ENCODE measurements at places on chromosomes 2 and 18.

DNA sequence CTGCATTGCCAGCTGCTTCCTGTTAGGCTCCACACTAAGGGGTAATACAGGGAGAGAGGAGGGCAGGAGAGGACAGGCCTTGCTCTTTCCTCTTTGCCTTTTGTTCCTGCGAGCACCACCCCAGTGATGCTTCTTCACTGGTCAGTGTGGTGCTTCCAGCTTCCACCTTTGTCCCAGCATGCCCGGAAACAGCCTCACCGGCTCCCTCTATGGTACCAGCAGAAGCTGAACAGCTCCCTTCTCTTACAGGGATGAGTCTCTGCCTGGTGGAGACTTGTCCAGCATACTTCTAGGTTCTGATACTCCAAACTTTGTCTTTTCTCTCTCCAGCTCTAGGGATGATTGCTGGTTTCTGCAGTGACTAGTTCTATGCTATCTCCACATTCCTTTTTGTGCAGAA, 413.3 kb downstream of the TSN start:
- DNase-seq = no peak

DNA sequence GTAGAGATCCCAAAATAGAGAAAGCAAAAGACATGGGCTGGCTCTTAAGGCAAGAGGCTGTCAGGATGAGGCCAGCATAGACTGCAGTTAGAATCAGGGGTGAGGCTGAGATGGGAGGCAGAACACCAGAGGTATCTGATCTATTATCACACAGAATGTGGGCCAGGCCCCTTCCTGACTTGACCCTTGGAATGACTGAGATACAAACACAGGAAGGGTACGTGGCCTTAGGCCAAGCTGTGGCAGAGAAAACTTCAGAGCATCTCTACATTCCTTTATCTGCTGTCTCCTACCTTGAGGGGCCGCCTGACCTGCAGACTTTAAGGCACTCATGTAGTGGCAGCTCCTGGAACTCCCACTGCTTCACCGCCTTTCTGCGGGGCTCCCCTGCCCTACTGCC, 28.4 kb downstream of the TMEM17 start:
- DNase-seq = no peak

- DNase-seq = no peak
Observed at GRCh38 chr2:218631837-218632236, 24.1 kb downstream of the PLCD4 start.

DNA sequence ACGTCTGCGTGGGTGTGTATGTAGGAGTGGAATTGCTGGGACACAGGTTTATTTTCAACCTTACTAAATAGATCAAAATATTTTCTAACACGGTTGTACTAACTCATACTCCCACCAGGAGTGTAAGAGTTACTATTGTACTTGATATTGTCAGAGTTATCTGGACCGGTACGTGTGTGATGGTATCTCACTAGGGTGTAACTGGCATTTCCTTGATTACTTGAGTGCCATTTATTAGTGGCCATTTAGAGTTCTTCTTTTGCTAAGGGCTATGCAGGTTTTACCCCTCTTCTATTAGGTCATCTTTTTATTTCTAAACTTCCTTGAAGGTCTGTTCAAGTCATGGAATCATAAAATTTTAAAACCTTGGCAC, 33.5 kb downstream of the CENPO start:
- no peak for DNase-seq

GRCh38 chr2:159002462-159003111, 34.1 kb downstream of the TANC1 start:
- no peak for DNase-seq

- no peak for DNase-seq
Observed at GRCh38 chr2:86000938-86001312, 104.8 kb downstream of the POLR1A start.

DNA sequence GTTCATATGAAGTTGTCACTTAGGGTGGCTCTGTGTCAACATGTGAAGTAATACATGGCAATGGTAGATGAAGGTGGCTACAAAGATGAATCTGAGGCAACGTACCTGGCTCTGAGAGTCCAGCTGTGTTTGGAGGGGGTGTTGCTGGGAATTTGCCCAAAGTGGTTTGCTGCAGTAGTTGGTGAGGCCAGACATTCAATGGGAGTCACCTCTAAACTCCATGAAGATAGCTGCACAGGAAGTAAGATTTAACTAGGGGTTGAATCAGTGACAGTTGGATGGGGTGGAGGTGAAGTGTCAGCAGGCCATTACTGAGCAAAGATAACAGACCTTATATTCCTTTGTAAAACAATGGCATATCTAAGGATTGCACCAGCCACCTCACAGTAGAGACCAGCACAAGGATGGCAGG, 71.8 kb downstream of the NUP35 start:
- DNase-seq = no peak

- DNase-seq = no peak
Observed at GRCh38 chr2:70029814-70030409, 57.4 kb upstream of the PCBP1 start.

- no peak for DNase-seq
Observed at GRCh38 chr18:39057423-39058064, 1491.9 kb upstream of the CELF4 start.

- DNase-seq = no peak
Observed at GRCh38 chr18:12645254-12645653, 12.7 kb downstream of the SPIRE1 start.

DNA sequence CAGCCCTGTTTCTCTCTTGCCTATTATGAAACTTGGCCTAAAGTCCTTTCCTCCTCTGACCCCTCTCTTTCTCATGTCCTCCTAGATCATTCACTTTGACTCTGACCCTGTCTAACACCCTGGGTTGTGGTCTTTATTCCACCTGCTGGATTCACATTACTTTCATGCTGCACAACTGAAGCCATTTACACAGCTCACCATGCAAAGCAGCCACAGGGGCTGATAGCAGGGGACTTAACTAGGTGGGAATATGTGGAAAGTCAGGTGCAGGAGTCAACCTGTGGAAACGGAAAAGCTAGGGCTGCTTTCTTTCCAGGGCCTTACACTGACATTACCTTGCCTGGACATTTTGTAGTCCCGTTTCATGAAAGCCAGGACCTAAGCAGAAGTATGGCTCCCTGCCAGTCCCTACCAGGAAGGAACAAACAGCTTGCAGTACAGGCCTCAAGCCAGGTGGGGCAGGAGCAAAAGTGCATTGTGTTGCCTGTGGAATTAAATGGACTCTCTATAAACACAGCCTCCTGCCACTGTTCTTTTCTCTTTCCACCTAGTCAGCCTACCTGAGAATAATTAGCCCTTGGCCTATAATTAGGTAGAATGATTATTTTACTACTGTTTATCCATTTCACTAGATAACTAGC, 11.8 kb downstream of the MAPRE3 start:
- peak; percentile 18 for DNase-seq

DNA sequence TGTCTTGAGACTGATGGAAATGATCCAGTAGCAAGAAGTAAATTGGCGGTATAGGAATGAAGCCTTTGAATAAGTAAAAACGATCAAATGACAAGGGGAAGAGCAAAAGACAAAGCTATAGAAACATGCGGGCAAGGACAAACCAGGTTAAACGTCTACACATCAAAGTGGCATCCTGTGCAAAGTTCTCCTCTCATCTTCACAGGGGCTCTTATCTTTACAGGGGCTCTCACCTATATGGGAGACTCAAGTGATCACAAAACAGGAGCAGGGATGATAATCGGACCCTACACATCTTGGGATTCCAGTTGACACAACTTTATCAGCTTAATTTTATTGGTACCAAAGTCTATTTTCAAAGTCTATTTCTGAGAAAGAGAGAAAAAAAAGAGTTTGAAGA, 1778.9 kb upstream of the CELF4 start:
- no peak for DNase-seq

Measured in activated CD4-positive, alpha-beta T cell treated with anti-CD3 and anti-CD28 coated beads, Interleukin-10, Interleukin-2, amounts not matched to agents 100 ng/mL and 50 ng/mL, durations not matched to agents 16 hours and 8 hours (primary cell).